ENCODE measurements at places on chromosomes 12 and 14.

DNA sequence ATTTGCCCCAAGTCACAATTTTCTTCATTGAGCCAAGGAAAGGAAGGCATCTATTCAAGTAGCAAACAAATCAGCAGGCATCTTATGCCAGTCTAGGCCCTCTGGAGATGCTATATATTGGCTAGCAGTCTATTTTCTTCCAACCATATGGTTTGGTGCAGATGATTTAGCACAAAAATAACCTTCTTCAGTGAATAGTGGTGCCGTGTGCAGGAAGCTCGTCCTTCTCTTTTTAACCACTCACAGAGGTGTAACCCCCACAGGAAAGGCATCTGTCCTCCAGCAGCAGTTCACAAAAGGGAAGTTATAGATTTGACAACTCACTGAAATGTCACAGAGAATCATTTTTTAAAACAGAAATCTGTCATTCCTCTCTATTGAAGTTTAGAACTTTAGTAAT is 445.7 kb upstream of the SYT1 start:
- H3K27me3 ChIP-seq, result no peaks in the 10 kb centered on the region
- no peaks in the 10 kb centered on the region for H3K4me1 ChIP-seq
- no peaks in the 10 kb centered on the region for H3K36me3 ChIP-seq
- DNase-seq, result no peak
- no peak overlapping the region for H3K4me3 ChIP-seq

DNA sequence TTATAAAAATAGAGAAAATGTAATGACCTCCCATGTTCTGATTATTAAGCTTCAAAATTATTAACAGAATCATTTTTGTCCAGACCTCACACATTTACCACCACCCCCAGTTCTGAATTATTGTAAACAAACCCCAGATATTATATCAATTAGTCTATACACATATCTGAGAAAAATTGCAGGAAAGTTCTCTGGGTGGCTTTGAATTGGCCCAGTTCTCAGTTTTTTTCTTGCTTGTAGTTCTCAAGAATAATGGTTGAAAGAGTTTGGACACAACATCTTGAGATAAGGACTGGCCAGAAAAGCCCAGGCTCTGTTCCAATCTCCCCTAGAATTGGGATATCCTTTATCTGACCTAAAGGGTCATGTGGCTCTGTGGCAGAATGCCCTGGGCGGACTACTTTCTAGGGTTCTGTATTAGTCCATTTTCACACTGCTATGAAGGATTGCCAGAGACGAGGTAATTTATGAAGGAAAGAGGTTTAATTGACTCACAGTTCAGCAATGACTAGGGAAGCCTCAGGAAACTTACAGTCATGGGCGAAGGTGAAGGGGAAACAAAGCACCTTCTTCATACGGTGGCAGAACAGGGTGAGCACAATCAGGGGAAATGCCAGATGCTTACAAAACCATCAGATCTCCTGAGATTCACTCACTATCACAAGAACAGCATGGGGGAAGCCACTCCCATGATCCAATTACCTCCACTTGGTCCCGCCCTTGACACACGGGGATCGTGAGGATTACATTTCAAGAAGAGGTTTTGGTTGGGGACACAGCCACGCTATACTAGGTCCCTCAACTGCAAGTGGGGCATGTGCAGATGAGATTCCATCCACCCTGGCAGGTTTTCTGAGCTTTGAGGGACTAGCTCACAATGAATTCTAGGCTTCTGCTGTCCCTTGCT is 1504.6 kb upstream of the FLRT2 start:
- no peaks in the 10 kb centered on the region for H3K36me3 ChIP-seq
- no peak overlapping the region for H3K27ac ChIP-seq
- no peaks in the 10 kb centered on the region for H3K27me3 ChIP-seq
- DNase-seq, result no peak

GRCh38 chr12:21998295-21998694 is 47.7 kb upstream of the CMAS start:
- no peak for DNase-seq
- H3K27ac ChIP-seq, result no peak overlapping the region
- H3K27me3 ChIP-seq, result no peaks in the 10 kb centered on the region
- no peak overlapping the region for H3K4me3 ChIP-seq
- H3K36me3 ChIP-seq, result no peaks in the 10 kb centered on the region

- no peak overlapping the region for H3K27ac ChIP-seq
- H3K36me3 ChIP-seq, result peaks cover 2% of the 10 kb centered on the region
- H3K27me3 ChIP-seq, result peaks cover 3% of the 10 kb centered on the region
- peak overlapping the region; percentile 61 for H3K4me3 ChIP-seq
These were observed 13.9 kb downstream of the PELI2 start for GRCh38 chr14:56131865-56132833.

GRCh38 chr14:31059152-31059924 is 33.2 kb upstream of the STRN3 start:
- H3K4me3 ChIP-seq, result no peak overlapping the region
- H3K27ac ChIP-seq, result peak overlapping the region; percentile 4
- peaks cover 11% of the 10 kb centered on the region for H3K4me1 ChIP-seq
- peaks cover 2% of the 10 kb centered on the region for H3K36me3 ChIP-seq
- DNase-seq, result no peak

- no peaks in the 10 kb centered on the region for H3K4me1 ChIP-seq
- H3K27me3 ChIP-seq, result no peaks in the 10 kb centered on the region
- no peak for DNase-seq
- H3K4me3 ChIP-seq, result no peak overlapping the region
These were observed 84.9 kb downstream of the SRGAP1 start for GRCh38 chr12:63929426-63929825.

DNA sequence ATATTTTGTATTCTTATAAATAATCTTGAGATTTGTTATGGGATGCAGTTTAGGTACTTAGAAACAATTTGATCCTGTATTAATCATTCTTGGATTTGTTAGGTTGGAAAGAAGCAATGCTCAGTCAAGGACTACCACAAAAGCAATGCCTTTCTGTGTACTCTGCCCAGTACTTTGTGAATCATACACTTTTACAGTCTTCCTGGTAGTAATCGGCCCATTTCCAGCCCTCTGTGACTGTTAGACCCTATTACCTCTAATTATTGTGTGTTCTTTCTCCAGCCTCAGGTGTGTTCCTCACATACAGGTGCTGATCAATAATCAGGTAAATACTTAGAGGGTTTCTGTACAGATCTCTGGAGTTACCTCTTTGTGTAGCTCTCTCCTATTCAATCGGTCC is 609.0 kb downstream of the KCNH5 start:
- no peak overlapping the region for H3K4me3 ChIP-seq
- H3K4me1 ChIP-seq, result no peaks in the 10 kb centered on the region
- H3K36me3 ChIP-seq, result peaks cover 5% of the 10 kb centered on the region
- H3K27ac ChIP-seq, result no peak overlapping the region

DNA sequence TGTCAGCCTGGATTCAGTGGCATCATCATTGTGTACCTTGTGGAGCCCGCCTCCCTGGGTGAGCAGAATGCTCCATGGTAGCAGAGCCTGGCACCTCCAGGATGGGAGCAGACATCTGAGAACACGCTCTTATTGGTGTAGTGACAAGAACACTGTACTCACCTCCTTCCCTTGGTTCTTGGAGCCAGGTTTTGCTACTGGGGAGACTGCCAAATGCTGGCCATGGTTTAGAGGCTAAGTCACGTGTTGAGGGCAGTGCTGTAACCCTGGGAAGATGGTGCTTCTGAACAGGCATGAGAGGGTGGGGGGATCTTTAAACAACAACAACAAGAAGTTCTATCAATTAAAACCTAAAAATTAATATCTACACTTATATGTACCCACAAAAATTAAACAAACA is 47.6 kb upstream of the ASPG start:
- DNase-seq, result no peak
- H3K36me3 ChIP-seq, result no peaks in the 10 kb centered on the region
- no peak overlapping the region for H3K27ac ChIP-seq
- H3K4me3 ChIP-seq, result no peak overlapping the region

DNA sequence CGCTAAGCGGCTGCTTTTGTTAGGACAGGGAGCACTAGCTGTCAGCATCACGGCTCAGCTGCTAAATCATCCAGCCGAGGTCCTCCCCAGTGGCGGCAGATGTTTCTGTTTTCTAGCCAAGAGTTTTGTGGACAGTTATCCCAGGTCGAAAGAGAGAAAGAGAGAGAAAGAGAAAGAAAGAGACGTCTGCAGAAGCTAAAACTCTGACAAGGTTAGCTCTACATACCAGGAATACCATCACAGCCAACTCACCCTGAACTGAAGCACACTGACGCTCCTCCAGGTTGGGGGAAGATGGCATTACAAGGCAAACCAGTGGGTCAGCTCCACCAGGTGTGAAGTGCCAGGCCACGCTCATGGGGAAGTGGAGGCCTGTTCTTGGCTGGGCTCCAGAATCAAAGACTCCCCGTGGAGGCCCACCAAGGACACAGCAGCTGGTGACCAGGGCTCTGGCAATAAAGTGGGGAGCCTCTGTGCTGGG is 64.9 kb upstream of the DICER1 start:
- H3K4me3 ChIP-seq, result no peak overlapping the region
- H3K36me3 ChIP-seq, result peaks cover 36% of the 10 kb centered on the region
- DNase-seq, result no peak
- no peaks in the 10 kb centered on the region for H3K4me1 ChIP-seq

GRCh38 chr12:106276032-106276740 is 26.3 kb upstream of the TCP11L2 start:
- H3K36me3 ChIP-seq, result peaks cover 3% of the 10 kb centered on the region
- H3K27me3 ChIP-seq, result no peaks in the 10 kb centered on the region
- H3K27ac ChIP-seq, result peak overlapping the region; percentile 57

DNA sequence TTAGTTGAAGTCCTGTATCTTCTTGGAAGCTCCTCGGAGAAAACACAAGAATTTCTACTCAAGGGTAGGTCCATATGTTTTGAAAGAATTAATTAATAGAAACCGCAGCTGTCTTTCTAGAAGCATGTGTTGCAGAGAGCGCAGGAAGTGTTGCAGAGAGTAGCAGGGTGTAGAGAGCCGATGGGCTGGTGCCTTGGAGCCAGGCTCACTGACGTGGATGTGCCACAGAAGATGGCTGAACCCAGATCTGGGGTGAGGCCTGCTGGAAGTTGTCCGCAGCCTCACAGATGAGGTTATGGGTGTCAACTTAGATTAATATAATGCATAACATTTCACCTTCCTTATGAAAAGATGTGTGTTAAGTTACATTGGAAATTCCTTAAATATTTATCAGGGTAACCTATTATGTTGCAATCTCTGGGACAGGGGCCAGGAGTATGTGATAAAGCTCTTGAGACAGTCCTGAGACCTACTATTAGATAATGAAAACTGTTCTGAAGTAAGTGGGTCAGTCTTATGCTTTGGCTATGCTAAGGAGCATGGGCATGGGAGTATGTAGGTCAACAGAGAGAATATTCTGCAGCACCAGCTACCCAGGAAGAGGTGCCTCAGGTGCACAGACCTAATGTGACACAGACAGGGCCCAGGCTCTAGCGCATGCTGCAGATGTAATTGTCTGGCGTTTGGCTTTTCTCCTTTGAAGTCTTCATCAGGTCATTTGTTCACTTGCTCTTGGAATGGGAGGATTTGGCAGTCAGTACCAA is 973.3 kb downstream of the BCL11B start:
- DNase-seq, result no peak
- no peak overlapping the region for H3K27ac ChIP-seq
- H3K4me3 ChIP-seq, result no peak overlapping the region
- H3K27me3 ChIP-seq, result no peaks in the 10 kb centered on the region
- H3K4me1 ChIP-seq, result no peaks in the 10 kb centered on the region

- peaks cover 17% of the 10 kb centered on the region for H3K36me3 ChIP-seq
- H3K27ac ChIP-seq, result no peak overlapping the region
- H3K27me3 ChIP-seq, result no peaks in the 10 kb centered on the region
These were observed 3.7 kb upstream of the COX8C start for GRCh38 chr14:93343266-93343665.

- DNase-seq, result no peak
- H3K4me1 ChIP-seq, result peaks cover under 1% of the 10 kb centered on the region
- H3K27me3 ChIP-seq, result no peaks in the 10 kb centered on the region
- no peak overlapping the region for H3K4me3 ChIP-seq
These were observed 25.6 kb downstream of the AKAP6 start for GRCh38 chr14:32354716-32355115.

- peak overlapping the region; percentile 95 for H3K27ac ChIP-seq
- peaks cover 42% of the 10 kb centered on the region for H3K4me1 ChIP-seq
- DNase-seq, result no peak
- H3K4me3 ChIP-seq, result no peak overlapping the region
- H3K36me3 ChIP-seq, result peaks cover 25% of the 10 kb centered on the region
These were observed 111.2 kb downstream of the CHST11 start for GRCh38 chr12:104567832-104568486.

DNA sequence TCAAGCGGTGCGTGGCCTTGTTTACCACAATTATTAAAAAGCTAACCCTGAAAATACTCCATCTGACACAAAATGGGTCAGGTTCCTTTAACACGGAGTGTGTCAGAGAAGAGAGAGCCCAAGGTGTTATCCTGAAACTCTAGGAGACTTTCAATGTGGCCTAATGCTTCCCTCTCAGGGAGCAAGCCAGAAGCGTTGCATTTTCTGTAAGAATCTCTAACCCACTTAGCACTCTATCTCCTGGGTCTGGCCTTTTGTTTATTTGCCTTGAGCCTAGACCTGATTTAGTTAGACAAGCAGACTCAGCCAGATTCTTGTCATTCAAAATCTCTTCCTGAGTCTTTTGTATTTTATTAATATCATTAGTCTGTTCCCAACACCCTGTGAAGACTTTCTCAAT is 184.0 kb upstream of the SYT1 start:
- no peak for DNase-seq
- H3K4me3 ChIP-seq, result no peak overlapping the region
- H3K36me3 ChIP-seq, result no peaks in the 10 kb centered on the region

GRCh38 chr12:84069198-84069597 is 843.4 kb downstream of the SLC6A15 start:
- H3K4me3 ChIP-seq, result no peak overlapping the region
- H3K4me1 ChIP-seq, result no peaks in the 10 kb centered on the region
- H3K27ac ChIP-seq, result no peak overlapping the region

- peaks cover 4% of the 10 kb centered on the region for H3K27me3 ChIP-seq
- H3K4me1 ChIP-seq, result no peaks in the 10 kb centered on the region
- H3K27ac ChIP-seq, result no peak overlapping the region
- no peak overlapping the region for H3K4me3 ChIP-seq
- H3K36me3 ChIP-seq, result no peaks in the 10 kb centered on the region
These were observed 323.8 kb upstream of the DCN start for GRCh38 chr12:91506452-91506851.

DNA sequence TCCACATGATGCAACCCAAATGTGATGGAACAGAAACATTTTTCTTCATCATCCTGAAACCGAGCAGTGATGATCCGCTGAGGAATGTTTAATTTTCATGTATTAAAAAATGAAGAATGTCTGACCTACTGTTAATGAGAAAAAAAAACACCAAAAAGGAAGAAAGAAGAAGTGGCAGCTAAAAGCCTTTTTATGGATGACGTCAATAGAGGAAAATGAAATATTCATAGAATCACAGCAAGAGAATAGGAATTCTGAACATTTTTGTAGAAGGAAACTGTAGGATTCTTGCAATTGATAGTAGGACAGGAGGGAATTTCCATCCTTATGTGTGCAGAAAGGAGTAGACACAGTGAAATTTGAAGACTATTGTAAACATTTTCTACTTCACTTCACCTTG is 112.9 kb downstream of the PRKCH start:
- no peak overlapping the region for H3K27ac ChIP-seq
- no peak for DNase-seq
- no peak overlapping the region for H3K4me3 ChIP-seq
- H3K27me3 ChIP-seq, result peaks cover 10% of the 10 kb centered on the region
- H3K4me1 ChIP-seq, result peaks cover 5% of the 10 kb centered on the region

Data from memory B cell (primary cell).